ENCODE measurements at places on chromosomes 5 and 9.

DNA sequence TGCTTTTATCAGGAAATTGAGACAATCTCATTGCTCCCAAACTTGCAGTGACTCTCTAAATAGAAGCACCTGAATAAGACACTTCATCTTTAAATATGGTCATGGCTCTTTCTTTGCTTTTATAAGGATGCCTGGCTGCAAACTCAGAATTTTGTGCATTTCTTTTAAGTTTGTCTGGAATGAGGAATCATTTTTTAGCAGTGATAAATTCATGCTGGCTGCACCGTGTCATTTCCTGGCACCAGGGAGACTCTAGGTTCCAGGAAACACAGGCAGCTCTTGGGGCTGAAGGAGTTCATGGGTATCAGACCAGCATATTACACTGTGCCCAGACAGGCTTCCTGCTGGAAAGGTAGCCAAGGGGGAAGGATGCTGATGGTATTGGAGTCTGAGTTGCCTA, 109.9 kb downstream of the NUDT12 start:
- no peak for DNase-seq

DNA sequence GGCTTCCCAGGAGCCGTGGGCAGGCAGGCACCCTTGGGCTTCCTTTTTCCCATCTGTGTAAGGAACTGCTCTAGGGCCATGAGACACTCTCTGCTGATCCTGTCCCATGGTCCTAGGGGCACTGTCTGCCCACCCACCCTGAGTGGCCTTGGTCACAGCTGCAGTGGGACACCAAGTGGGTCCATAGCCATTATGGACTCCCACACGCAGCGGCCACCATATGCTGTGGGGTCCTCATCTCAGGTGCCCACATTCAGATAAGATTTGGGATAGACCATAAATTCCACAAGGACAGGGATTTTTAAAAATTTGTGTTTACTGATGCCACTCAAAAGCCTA, 180.8 kb downstream of the AUH start:
- DNase-seq, result no peak

DNA sequence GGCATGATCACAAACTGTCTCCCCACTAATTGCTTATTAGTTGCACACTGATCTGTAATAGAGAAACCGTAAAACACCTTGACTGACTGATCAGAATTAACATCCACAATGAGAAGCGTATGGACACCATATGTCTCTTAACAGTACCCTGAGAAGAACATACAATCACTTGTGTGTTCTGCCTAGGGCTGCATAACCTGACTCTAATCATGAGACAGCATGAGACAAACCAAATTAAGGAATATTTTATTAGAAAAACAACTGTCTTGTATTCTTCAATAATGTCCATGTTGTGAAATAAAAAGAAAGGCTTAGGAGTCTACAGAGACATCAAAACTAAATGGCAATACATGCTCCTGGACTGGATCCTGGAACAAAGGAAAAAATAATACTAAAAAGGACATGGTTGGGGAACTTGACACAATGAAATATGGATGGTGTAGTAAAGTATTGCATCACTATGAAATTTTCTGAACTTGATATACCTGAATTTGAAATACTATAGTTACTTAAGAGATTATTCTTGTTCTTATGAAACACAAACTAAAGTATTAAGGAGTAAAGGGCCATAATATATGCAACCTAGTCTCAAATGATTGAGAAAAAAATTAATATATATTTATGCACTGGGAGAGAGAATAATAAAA, 162.1 kb downstream of the CWC27 start:
- DNase-seq, result no peak

DNA sequence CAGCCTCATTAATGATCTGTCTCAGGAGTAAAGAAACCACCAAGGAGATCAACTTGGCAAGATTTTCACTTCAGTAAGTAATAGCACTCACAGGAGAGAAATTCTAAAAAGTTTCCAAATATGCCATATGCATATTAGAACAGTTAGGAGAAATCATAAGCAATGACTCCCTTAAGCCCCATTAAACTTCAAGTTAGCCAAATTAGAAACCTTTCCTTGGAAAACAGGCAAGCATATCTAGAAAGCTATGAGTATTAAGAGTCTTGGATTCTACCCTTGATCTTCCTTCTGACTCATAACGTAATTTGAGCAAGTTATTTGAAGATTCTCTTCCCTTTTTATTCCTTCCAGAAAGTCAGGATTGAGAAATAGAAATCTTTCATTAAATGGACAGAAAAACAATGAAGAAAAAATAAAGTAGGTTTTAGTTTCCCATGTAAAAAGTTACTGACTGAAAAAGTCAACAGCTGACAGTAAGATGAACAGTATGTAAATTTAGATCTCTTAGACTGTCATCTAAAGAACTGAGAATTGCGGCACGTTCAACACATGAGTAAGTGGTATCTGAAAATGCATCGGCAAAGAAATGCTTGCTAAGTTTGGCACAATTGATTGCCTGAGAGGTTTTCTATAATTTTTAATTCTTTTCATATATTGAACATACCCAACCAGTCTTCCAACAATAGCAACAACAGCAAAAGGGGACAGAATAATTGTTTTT, 565.7 kb upstream of the FTMT start:
- no peak for DNase-seq

DNA sequence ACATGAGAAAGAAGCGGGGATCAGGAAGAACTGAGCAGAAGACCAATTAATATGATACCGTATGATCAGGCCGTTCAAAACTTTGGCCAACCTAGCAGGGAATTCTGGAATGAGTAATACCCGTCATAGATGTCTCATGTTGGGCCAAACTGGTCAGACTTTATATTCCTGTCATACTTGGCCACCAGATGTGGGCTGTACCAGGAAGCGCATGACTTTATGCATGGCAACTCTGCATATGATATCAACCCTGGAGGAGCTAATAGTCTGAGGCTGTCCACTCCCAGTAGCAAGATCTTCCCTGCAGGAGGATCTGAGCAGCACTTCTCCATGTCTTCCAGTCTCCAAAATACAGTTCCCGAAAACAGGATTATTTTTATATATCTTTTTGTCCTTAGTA, 68.5 kb upstream of the NAA35 start:
- DNase-seq, result no peak

- no peak for DNase-seq
These were observed 1978.6 kb upstream of the CDH6 start for GRCh38 chr5:29214839-29215238.

- DNase-seq, result no peak
These were observed 388.8 kb downstream of the CDK5RAP2 start for GRCh38 chr9:120191141-120191540.

- no peak for DNase-seq
These were observed 12.4 kb downstream of the POLK start for GRCh38 chr5:75524071-75524470.

GRCh38 chr5:161278739-161279660, 267.5 kb downstream of the GABRB2 start:
- no peak for DNase-seq

DNA sequence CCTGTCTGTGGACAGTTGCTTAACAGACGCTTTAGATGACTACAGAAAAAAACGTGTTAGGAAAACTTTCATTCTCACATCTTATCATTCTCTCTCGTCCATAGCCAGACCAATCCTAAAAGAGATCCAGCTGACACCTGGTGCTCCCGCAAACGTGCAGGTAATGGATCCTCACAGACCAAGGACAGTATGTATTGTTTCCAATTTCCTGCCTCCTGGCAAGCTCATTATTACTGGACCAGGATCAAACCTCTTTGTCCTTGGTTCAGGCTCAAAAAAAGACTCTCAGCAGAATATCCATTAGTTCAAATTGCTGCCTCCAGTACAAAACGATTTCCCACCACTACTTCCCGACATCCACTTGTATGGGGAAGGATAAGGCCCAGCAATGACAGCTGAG, 62.4 kb downstream of the SERINC5 start:
- DNase-seq, result no peak

- no peak for DNase-seq
These were observed 32.1 kb upstream of the IL6ST start for GRCh38 chr5:56026863-56027300.

GRCh38 chr5:18544421-18544820, 910.2 kb downstream of the TAF11L14 start:
- DNase-seq, result peak; percentile 51

GRCh38 chr5:122081541-122081940, 3.5 kb upstream of the LOX start:
- no peak for DNase-seq

DNA sequence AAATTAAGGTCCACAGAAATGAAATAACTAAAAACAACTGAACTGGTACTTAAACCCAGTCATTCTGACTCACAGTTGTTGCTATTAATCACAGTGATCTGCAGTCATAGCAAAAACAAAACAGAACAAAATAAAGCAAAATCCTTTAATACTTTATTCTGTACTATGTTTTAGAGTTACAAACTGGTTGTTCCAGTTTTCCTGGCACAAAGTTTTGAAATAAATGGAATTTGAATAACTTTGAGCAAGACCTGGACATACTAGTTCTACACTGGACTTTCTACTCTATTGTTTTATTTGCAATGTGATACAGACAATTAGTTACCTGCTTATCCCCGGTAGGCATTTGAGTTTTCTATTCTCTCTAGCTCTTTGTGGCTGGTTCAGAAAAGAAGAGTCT, 147.9 kb downstream of the DMRT2 start:
- no peak for DNase-seq

DNA sequence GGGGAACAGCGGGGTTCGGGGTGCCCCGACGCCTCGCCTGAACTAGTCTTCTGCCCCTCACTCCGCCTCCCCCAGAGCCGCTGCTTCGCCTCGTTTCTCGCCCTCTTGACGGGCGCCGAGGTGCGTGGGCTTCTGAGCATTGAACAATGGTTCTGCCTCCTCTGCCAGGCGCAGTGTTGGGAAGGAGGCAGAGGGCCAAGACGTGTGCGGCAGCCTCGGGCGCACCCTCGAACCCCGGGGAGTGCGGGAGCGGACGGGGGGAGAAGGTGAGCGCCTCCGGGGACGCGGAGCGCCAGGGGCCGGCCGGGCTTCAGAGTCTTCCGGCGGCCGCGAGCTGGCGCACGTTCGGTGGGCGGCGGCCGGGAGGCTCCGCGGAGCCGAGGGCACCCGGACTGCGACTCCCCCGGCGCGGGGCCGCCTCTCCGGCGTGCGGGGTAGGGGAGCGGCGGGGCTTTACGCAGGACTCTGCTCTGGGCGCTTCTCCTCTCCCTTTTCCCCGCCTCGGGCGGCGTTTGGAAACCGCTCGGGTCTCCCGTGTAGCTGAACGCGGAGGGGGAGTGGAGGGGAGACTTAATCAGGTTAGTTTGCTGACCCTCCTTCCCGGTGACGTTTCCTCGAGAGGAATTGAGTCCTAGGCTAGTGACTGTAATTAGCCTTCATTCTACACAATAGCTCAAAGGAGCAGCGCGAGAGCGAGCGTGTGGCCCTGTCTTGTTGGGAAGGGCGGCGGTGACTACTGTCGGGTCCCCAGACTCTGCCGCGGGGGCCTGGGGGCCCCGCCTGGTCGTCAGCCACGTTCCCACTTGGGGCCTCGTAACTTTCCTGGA, 1.1 kb downstream of the VLDLR start:
- peak; percentile 49 for DNase-seq

GRCh38 chr9:86424251-86424891, 70.2 kb upstream of the TUT7 start:
- no peak for DNase-seq

DNA sequence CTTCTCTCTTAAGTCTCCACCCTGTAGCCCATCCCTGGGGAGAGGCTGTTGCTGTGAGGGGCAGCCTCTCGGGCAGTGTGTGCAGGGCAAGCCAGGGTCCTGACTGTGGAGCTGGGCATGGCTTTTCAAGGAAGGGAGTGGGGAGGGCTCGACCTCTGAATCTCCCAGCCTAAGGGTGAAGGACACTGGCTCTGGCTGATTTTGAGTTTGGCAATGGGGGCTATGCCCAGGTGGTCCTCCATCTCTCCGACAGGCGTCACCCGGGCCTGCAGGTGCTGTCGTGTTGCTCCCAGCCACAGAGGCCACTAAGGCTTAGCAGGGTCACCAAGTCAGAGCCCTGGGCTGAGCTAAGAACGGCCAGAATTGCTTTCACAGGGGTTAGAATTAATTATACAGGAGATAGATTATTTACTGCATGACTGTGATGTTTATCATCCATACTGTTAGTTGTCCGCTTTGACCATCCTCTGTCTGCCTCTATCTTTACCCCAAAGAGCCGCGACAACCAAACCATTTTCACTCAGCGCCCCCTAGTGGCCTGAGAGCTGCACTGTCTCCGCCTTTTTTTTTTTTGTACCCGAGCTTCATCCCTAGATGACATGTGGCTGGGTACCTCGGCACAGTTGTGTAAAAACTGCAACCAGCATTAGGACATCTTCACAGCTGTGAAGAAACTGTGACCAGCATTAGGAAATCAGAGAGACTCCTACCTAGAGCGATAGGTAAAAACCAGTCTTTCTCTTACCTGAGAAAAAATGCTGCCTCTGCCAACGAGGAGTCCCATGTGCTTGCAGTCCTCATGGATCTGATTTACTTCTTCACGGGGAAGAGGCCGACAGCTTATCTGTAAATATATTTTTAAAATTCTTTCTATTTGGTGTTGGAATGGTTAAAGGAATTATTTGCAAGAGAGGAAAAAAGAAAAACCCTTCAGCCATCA, 44.5 kb downstream of the AGXT2 start:
- DNase-seq, result peak; percentile 78

GRCh38 chr5:155884041-155884440, 442.9 kb upstream of the SGCD start:
- peak; percentile 89 for DNase-seq

- peak; percentile 81 for DNase-seq
These were observed 1.9 kb upstream of the IDNK start for GRCh38 chr9:83620841-83621636.

- no peak for DNase-seq
These were observed 278.6 kb upstream of the CDH10 start for GRCh38 chr5:24923400-24923799.

- no peak for DNase-seq
These were observed 177.2 kb downstream of the PBX3 start for GRCh38 chr9:125924351-125924750.

DNA sequence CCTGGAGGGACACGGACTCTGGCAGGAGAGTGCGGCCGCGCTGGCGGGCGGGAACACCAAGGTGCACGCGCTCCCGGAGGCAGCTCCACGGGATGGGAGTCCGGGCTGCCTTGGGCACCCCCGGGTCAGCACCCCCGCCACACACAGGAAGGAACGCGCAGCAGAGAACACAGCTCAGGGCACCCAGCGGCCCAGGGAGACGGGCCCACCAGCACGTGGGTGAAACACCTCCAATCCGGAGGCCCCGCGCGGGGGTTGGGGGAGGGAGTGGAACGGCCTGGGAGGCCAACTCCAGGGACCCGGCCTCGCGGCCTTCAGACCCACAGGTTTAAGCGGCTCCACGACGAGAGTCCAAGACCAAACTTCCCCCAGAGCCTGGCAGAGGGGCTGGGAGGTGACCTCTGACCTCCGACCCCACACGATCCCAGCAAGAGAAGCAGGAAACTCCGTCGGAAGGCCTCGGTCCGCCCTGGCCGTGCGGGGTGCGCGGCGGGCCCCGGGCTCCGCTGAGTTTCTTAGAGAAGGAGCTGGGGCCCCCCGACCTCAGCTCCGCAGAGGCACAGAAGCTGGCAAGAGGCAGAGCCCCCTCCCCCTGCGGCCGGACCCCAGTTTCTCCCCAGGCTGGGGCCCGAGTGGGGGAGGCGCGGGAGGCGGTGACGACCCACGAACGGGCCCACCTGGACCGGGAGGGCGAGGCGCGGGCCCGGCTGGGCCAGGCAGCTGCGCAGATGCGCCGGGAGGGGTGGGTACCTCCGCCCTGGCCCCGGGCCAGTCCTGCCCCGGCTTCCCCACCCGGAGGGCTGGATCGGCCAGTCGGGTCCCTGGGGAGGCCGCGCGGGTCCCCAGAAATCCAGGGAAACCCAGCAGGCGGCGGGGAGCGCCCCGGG, 851 bp downstream of the NACC2 start:
- DNase-seq, result peak; percentile 88

GRCh38 chr5:130052752-130053151, 148.5 kb downstream of the CHSY3 start:
- DNase-seq, result peak; percentile 10

Measured in DMS53 (cell line).